ENCODE measurements at places on chromosomes 5 and 9. TPM values are rescaled to one million over a fixed set of nuclear protein-coding genes. Genes with fewer than 3 reads are reported as not detected.

The ERGIC1 gene
- 183 TPM for total RNA-seq

The EGFLAM gene
- 3.5 TPM for total RNA-seq

The PCDHGB4 gene
- 6.4 TPM for total RNA-seq

The SPATA31A3 gene
- not detected for total RNA-seq

The NFIB gene
- total RNA-seq: 3.3 TPM

The SPAAR gene
- not detected for total RNA-seq

The AJM1 gene
- 0.75 TPM for total RNA-seq

The LIX1 gene
- not detected for total RNA-seq

The SLC27A6 gene
- total RNA-seq: 1.2 TPM

The SLC6A7 gene
- not detected for total RNA-seq
